ENCODE measurements at places on chromosomes 6 and 20. TPM values are rescaled to one million over a fixed set of nuclear protein-coding genes. Genes with fewer than 3 reads are reported as not detected.

Gene PBOV1
- not detected for total RNA-seq

Gene TNFRSF6B
- total RNA-seq: 2.5 TPM

Gene CCN6
- total RNA-seq: not detected

Gene SLC22A7
- not detected for total RNA-seq

Gene FRS3
- total RNA-seq: 5.4 TPM

Gene NEURL2
- 1.5 TPM for total RNA-seq

Gene BTN2A1
- total RNA-seq: 16.2 TPM

Gene ENPP4
- 4.3 TPM for total RNA-seq

Gene TP53RK
- 4.5 TPM for total RNA-seq

Gene PLEKHG1
- 1.5 TPM for total RNA-seq

Gene C6orf163
- 0.93 TPM for total RNA-seq

Gene MYLK2
- total RNA-seq: not detected

Gene SASH1
- 0.75 TPM for total RNA-seq

Gene CD164
- total RNA-seq: 179 TPM

Gene IL20RA
- total RNA-seq: not detected

Gene GHRH
- total RNA-seq: not detected

Gene CDSN
- total RNA-seq: not detected

Gene STXBP5
- total RNA-seq: 21.0 TPM

Gene FAM217A
- total RNA-seq: not detected

Gene CST2
- not detected for total RNA-seq

All from CD4-positive, alpha-beta T cell (primary cell).